SK-N-DZ (cell line): ENCODE measurements at places on chromosomes 2 and 18.
A peak's percentile ranks its signal among the peaks of the same experiment; 100 is the strongest.

DNA sequence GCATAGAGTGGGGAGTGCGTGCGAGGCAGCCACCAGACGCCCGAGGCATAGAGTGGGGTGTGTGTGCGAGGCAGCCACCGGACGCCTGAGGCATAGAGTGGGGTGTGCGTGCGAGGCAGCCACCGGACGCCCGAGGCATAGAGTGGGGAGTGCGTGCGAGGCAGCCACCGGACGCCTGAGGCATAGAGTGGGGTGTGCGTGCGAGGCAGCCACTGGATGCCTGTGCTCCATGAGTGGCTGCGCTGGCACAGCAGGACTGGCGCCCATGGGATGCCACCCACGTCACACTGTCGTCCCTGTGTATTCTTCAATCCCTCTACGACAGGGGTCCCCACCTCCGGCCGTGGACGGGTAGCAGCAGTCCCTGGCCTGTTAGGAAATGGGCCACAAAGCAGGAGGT is 221.9 kb downstream of the HDAC4 start:
- no peak for DNase-seq

GRCh38 chr18:79400091-79400590 is 4.4 kb downstream of the NFATC1 start:
- DNase-seq = no peak

GRCh38 chr2:216316743-216317142 is 55.5 kb downstream of the MARCHF4 start:
- no peak for DNase-seq

DNA sequence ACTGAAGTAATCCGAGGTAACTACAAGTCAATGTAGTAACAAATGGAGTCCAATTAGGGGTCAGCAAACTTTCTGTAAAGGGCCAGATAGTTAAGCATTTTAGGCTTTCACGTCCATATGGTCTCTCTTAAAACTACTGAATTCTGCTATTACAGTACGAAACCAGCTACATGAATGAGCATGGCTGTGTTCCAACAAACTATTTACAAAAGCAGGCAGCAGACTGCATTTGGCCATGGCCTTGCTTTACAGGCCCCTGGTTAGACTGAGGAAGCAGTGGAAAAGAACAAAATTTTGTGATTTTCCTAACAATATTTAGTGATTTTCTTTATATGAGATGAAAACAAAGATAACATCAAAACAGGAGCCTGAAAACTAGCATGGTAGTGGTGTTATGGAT is 64.0 kb downstream of the RTN4 start:
- no peak for DNase-seq

GRCh38 chr18:24271381-24272228 is 126.0 kb downstream of the OSBPL1A start:
- peak; percentile 83 for DNase-seq

DNA sequence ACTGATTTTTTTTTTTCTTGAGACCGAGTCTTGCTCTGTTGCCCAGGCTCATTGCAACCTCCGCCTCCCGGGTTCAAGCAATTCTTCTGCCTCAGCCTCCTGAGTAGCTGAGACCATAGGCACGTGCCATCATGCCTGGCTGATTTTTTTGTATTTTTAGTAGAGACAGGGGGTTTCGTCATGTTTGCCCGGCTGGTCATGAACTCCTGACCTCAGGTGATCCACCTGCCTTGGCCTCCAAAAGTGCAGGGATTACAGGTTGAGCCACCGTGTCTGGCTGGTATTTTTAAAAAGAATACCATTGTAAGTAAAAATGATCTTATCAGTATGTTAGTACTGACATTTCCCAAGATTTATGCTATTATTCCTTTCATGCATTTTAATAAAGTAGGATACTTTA is 105.7 kb downstream of the PIEZO2 start:
- DNase-seq = no peak

- no peak for DNase-seq
These were observed 82.5 kb upstream of the MAP3K20 start for GRCh38 chr2:172993139-172993538.

- no peak for DNase-seq
These were observed 240.6 kb upstream of the NT5C1B start for GRCh38 chr2:18829976-18830375.
